ENCODE measurements at places on chromosomes 13 and 19. TPM values are rescaled to one million over a fixed set of nuclear protein-coding genes. Genes with fewer than 3 reads are reported as not detected.

INAFM1 gene
- total RNA-seq = 13.8 TPM

PSG4 gene
- total RNA-seq = not detected

TEAD2 gene
- 8.9 TPM for total RNA-seq

ONECUT3 gene
- total RNA-seq = not detected

ZNF442 gene
- 3.8 TPM for total RNA-seq

RASA3 gene
- 52.2 TPM for total RNA-seq

INSR gene
- total RNA-seq = 202 TPM

METTL21C gene
- not detected for total RNA-seq

PPP1R15A gene
- 74.2 TPM for total RNA-seq

PGLYRP2 gene
- total RNA-seq = not detected

ZNF578 gene
- total RNA-seq = 4.1 TPM

KIR3DL1 gene
- 0.94 TPM for total RNA-seq

PRTN3 gene
- 28.6 TPM for total RNA-seq

VAV1 gene
- 99.0 TPM for total RNA-seq

COL4A1 gene
- 365 TPM for total RNA-seq

OVOL3 gene
- total RNA-seq = not detected

PALM3 gene
- not detected for total RNA-seq

SYCN gene
- total RNA-seq = not detected

C2CD4C gene
- 2.1 TPM for total RNA-seq

HRC gene
- total RNA-seq = not detected

PSG3 gene
- not detected for total RNA-seq

TPTE2 gene
- 0.27 TPM for total RNA-seq

ZNF506 gene
- total RNA-seq = 101 TPM

PSG1 gene
- not detected for total RNA-seq

AMER2 gene
- total RNA-seq = not detected

Data from spleen (tissue), 13 donors.